ENCODE measurements at places on chromosomes 12 and 14.

DNA sequence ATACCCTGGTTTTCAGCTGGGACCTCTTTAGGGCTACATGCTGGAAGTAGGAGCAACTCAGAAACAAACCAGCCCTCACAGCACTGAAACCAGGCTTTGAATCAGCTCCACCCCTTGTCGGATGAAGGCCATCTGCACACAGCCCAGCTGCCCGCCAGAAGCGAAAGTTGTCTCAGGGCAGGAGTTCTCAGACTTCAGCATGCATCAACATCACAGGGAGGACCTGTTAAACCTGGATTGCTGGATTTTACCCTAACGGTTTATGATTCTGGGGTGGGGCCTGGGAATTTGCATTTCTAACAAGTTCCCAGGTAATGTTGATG lies 10.9 kb downstream of the SYNDIG1L start:
- no peak for DNase-seq

DNA sequence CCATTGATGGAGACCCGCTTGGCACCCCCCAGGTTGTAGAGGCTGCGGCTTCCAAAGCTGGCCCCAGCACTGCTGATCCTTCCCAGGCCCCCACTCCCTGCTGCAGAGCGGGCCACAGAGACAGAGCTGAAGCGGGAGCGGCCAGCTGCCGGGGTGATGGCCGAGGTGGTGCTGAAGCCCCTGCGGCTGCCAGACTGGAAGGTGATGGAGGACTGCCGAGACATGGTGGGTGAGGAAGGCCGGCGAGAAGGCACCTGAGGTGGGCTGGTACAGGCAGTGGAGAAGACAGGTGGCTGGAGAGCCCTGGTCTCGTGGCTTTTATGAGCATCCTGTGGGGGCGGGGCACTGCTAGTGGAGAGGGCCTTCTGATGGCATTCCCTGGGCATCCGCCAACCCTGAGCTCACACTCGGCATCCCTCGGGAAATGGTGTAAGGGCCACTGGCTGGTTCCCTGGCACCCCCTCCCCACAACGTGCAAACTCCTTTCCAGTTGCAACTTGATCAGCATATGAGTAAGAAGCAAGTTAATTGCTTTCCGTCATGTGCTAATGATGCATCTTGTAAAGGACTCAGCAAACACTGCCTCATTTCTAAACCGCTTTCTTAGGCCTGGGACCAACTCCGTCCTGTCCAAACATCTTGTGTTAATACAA lies at the start of gene KRT75:
KRT75 (minus strand) TSS at position 291 of the 653 bp plus-strand sequence; CDS start at position 224, 67 bp downstream.
- DNase-seq = peak; percentile 96

- peak; percentile 8 for DNase-seq
Observed at GRCh38 chr12:49813131-49813530, 15.1 kb downstream of the NCKAP5L start.

DNA sequence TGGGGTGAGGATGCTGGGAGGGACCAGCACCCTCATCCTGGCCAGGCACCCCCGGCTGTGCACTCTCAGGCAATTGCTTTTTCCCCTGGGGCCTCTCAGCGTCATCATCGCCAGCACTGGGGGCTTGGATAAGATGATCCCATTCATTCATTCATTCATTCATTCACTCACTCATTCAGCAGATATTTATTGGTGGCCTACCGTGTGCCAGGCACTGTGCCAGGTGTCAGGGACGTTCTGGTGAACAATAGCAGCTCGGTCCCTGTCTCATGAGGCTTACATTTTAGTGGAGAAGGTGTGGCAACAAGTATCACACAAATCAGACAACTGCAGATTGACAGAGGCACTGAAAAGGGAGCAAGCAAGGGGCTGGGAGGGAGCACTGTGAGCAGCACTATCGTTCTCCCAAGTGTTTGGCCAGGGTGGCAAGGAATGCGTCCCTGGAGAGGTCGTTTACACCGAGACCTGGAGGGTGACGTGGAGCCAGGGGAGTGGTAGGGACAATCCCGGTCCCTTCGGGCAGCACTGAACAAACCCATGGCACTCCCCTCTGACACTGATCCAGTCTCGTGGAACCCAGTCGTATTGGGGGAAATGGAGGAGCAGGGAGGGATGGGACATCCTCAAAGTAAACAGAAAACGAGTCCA lies 124.1 kb downstream of the PAPOLA start:
- DNase-seq = no peak

DNA sequence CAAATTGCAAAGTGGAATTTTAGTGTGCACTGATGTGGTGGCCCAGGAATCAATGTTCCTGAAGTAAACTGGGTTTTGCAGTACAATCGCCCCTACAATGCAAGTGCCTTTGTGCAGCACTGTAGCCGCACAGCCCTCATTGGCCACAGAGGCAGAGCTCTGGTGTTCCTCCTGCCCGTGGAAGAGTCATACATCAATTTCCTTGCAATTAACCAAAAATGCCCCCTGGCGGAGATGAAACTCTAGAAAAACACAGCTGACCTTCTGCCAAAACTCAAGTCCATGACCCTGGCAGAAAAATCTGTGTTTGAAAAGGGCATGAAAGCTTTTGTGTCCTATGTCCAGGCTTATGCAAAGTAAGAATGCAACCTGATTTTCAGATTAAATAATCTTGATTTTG lies 117.9 kb upstream of the PRB2 start:
- DNase-seq = peak; percentile 10

DNA sequence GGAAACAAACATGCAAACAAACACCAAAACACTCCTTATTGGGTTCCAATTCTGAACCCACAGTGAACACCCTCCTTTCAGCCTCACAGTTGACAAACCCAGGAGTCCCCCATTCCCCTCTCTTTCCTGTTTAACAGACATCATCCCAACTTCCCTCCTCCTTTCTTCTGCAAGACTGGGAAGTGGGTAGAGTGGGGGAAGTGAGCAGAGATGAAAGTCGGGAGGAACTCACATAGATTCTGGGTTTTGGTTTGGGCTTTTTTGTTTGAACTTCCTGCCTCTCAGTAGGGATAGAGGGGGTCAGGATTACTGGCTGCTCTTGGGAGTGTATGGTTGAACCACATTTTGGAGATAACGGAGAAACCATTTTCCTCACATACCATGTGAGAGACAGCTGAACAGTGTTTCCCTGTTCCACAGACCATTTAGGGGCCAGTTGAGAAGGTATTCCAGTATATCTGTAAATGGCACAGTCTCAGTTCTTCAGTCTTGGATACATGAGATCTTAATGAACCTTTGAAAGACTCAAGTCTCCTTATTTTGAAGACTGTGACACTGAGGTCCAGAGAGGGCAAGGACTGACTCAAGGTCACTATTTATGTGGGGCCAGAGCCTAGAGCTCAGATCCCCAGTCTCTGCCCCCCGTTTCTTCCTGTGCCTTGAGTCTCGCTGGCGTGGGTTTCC lies 3.9 kb upstream of the GPR84 start:
- no peak for DNase-seq

DNA sequence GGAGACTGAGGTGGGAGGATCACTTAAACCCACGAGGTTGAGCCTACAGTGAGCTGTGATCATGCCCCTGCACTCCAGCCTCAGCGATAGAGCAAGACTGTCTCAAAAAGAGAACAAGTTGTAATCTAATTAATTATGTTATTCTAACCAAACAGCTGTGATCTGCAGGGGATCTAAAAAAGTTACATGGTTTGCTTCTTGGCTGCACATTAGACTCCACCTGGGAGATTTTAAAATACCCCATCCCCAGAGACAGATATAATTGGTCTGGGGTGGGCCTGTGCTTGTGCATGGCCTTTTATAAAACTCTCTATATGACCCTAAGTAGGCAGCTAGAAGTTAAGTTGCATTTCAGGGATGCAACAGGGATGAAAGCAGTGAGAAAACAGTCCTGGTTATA lies 76.7 kb downstream of the SCAF11 start:
- DNase-seq = no peak

GRCh38 chr14:29311983-29312382 lies 545.4 kb downstream of the FOXG1 start:
- DNase-seq = peak; percentile 6

- peak; percentile 52 for DNase-seq
Observed at GRCh38 chr12:77724367-77724957, 106.2 kb upstream of the NAV3 start.

DNA sequence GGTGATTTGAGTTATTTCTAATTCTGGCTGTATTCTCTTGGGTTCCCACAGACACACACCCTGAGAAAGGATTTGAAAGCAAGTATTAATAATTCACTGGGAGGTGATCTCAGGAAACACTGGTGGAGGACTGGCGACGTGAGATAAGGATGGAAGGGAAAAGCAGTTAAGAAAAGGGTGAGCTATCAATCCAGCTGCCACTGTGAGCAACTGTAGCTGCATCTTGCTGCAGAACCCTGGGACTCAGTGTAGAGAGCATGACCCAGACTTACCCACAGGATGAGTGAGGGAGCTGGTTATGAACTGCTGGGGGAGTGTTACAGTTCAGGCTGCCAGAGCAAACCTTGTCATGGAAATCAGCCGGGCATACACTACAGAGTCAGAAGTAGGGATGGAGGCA lies 71.9 kb downstream of the RESF1 start:
- no peak for DNase-seq

- DNase-seq = no peak
Observed at GRCh38 chr12:86911973-86912372, 655.8 kb upstream of the MGAT4C start.

- no peak for DNase-seq
Observed at GRCh38 chr14:106547735-106548434, 1021.5 kb downstream of the TMEM121 start.

- no peak for DNase-seq
Observed at GRCh38 chr14:50922803-50923202, 21.5 kb downstream of the PYGL start.

DNA sequence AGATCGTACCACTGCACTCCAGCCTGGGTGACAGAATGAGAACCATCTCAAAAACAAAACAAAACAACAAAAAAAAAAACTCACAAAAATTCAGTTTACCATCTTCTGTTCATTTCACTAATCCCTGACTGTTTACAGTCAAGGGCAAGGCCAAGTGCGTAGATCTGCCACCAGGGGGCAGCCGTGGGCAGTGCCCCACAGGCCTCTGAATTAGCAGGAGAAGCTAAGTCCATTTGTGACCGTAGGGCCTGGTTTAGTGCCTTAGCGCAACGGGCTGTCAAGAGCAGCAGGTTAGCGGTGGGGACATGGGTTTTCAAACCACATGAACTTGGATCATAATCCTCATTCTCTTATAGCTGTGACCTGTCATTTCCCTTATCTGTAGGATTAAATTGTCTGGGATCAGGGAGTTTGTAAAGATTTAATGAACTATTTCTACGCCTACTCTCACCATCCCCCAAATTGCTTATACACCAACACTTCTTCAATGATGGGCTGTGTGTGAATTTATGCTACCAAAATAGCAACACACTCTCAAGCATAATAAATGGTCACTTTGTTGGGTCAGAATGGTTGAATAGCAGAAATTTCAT lies 49.0 kb downstream of the KCTD10 start:
- DNase-seq = peak; percentile 69

DNA sequence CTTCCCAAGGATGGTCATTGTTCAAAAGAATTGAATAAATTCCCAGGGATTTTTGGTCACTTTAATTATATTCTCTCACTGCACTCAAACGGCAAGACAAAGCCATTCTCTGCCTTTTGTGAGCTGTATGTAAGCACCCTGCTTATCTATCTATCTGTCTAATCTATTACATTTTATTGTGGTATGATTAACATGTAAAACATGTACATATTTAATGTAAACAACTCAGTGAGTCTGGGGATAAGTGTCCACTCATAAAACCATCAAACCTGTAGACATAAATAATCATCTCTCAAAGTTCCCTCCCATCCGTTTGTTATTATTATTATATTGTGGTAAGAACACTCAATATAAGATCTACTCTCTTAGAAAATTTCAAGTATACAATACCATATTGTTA lies 167.1 kb downstream of the CAND1 start:
- no peak for DNase-seq

- DNase-seq = peak; percentile 66
Observed at GRCh38 chr14:76546426-76547221, 170.7 kb downstream of the ESRRB start.

DNA sequence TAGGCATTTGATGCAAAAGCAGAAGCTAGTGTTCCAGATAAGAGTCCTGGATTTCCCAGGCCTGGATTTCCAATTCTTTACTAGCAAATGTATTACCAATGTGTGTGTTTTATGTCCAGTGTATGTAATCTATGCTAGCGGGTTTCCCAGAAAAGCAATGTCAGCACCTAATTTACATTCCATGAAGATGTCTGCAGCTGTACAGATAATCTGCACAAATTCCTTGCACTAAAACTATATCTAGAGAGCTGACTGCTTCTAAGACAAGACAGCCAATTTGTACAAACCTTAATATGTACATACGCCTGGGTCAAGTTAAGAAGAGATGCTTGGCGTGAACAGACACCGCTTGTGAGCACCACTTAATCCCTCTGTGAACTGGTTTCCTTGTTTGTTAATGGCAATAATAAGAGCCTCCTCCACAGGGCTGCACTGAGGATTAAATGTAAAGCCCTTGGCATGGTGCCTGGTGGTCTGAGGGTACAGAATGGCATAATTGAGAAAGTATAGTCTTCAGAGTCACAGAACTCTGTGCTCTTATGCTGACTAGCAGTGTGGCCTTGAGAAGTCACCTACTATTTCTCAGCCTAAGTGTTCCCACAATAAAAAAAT lies 185.6 kb downstream of the EPS8 start:
- DNase-seq = no peak

- DNase-seq = peak; percentile 39
Observed at GRCh38 chr12:96980991-96981414, 73.9 kb downstream of the NEDD1 start.

DNA sequence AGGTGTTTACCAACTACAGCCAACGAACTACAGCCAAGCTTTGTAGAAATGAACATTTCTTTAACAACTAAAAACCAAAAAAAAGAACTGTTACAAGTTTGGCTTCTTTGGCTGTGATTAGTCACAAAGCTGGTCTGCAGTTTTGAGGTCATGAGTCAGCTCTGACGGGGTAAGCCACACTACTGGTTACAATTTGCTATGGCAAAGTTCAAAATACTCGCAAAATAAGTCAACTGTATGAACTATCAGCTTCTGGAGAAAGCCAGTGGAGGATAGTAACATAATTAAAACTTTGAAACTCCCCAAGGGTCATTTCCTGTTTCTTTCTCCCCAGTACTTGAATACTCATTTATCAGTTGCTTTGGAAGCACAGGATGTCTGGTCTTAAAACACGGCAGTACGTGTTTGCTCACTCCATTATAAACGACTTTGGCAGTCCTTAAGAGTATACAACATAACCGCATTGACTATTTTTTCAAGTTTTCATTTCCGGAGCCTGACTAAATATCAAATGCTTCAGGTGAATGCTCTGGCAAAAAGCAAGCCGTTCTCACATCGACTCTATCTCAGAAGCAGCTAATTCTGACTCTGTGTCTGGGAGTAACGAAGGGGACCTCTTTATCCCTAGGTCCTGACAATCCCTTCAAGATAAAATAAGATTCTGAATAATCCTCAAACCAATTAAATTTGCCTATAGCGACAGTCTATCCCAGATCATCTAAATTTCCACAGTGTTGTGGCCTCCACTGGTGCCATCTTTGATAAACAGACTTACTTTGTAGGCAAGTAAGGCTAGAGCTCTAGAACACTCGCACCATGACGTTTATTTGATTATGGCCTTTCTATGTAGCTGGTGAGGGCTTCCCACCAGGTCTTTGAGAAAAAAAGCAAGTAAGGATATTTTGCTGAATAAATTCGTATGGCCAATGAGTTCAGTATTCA lies 10.6 kb downstream of the PHLDA1 start:
- DNase-seq = peak; percentile 97

- DNase-seq = peak; percentile 30
Observed at GRCh38 chr12:132600048-132601032, 10.0 kb downstream of the LRCOL1 start.

GRCh38 chr12:65152012-65152411 lies 17.4 kb upstream of the LEMD3 start:
- peak; percentile 70 for DNase-seq
